ENCODE measurements at places on chromosomes 13 and 19.

DNA sequence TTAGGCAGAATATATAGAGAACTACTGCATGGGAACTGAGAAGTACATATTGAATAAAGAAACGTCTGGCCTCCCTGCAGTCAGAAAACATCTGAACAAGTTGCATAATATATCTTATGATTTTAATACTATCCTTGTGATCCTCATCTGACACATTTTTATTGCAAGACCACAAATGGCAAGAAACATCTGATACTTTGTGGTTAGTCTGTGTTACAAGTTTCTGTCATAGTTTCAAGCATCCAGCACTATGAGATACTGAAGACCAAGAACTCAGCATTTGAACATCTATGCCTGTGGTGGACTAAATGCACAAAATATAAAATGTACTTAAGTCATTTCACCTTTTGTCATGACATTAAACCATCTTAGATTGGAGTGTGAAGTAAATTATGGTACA, 1175.8 kb upstream of the MIR17HG start:
- DNase-seq, result no peak

GRCh38 chr13:110869805-110870706, 44.8 kb downstream of the ANKRD10 start:
- no peak for DNase-seq

- DNase-seq, result no peak
Measured at GRCh38 chr19:51690454-51691073, 2.6 kb upstream of the SPACA6 start.

GRCh38 chr19:6313398-6313969, 19.9 kb downstream of the ACER1 start:
- no peak for DNase-seq

GRCh38 chr13:64278493-64278892, 2862.8 kb upstream of the PCDH20 start:
- DNase-seq, result no peak

- DNase-seq, result no peak
Measured at GRCh38 chr19:40689339-40690049, 957 bp downstream of the NUMBL start.

DNA sequence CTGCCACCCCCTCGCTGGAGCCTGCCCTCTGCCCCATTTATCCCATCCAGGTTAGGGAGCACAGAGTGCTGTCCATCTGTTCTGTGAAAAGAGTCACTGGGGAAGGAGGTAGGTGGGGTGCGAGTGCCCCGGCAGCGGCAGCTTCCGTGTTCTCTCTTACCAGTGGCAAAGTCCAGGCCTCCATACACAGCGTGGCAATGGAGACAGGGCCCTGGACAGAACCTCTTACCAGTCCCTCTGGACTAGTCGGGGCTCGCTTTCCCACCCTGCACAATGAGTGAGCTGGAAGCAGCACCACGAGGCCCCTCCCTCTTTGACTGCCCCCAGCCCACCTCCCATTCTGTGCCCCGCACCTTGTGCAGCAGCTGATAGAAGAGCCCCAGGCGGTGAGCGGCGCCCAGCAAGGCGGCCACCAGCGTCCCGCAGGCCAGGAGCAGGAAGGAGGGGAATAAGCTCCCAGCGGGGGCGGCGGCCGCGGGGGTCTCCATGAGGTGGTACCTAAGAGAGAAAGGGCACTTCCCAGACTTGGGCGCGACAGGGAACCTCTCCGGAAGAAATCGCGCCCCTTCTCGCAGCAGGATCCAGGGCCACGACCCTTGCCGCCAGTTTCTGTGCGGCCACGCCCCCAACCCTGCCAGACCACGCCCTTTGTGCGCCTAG, 17.5 kb downstream of the SYDE1 start:
- peak; percentile 28 for DNase-seq

- no peak for DNase-seq
Measured at GRCh38 chr19:51586103-51586728, 15.1 kb downstream of the ZNF175 start.

DNA sequence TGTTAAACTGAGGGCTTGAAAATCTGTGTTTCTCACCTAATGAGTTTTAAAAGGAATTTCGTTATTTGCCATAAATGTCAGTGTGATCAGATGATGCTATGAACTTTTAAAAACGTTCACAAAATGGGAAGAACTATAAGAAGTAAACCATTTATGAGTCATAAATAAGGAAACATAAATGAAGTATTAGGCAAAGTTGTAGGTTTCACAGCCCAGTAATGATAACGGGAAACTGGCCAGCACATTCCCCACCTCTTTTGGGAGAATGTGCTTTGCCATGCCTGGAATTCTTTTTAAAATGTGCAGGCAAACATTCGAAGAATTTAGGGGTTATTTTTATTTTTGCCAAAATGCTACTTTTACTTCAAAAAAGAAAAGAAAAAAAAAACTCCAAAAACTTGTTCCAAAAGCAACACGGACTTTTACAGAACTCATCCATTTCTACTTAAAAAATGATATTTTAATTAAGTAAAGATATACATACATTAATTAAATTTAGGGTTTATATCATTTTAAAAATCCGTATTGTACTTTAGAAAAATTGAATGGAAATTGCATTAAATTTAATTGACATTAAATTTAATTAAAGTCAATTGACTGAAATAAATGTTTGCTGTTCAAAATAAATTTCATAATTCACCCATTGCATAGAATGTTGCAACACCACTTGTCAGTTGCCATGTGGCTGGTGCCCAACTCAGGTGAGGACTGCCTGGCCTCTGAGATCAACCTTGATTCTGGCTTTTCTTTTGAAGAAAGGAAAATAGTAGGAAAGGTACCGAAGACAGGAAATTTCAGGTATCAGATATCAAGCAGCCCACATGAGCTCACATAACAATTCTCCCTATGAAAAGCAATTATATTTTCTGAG, 1198.5 kb downstream of the EFNB2 start:
- DNase-seq, result no peak

GRCh38 chr19:30696514-30696913, 324.3 kb downstream of the ZNF536 start:
- DNase-seq, result no peak

DNA sequence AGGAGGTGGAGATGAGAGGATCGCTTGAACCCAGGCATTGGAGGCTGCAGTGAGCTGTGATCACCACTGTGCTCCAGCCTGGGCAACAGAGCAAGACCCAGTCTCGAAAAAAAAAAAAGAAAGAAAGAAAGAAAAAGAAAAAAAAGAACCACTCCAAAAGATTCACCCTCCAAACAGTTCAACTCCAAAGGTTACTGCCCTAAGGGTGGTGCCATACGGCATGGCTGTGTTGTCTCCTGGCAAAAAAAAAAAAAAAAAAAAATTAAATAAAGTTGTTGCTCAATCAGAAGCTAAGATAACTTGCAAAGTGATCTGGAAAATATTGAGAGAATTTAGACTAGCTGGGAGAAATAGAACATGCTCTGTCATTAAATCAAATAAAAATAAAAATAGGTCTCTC, 79.5 kb downstream of the KCTD15 start:
- DNase-seq, result no peak

DNA sequence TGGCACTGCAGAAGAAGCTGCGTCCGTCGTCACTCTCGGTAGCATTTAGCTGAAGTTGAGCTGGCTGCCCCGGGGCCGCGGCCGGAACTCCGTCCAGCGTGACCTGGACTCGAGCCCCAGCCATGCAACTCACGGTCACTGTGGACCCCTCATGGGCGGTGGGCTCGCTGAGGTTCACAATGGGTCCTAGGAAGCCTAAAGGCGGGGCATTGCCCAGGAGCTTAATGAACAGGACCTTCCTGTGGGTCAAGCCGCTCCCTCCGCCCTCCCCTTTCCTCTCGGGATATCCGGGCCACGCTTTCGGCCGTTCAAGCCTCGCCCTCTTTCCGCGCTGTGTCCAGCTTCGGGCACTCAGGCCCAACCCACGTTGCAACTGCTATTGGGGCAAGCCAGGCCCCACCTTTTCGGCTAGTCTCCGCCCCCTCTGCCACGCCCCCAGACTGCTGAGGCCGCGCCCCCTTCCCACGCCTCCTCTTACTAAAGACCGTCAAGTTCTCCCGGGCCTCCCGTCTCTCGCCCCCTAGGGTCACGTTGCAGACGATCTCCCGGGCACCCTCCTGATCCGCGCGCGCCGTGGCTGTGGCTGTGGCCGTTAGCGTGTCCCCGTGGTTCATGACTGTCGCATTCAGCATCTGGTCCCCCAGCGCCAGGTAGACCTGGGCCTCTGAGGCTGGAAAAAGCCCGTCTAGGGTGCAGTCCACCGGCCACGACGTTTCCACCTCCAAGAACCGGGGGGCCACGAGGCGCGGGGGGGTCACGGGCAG, 1.4 kb upstream of the RAVER1 start:
- peak; percentile 8 for DNase-seq

- peak; percentile 75 for DNase-seq
Measured at GRCh38 chr19:6021878-6022569, 44.1 kb upstream of the RANBP3 start.

- no peak for DNase-seq
Measured at GRCh38 chr13:44605275-44605674, 29.1 kb upstream of the TSC22D1 start.

DNA sequence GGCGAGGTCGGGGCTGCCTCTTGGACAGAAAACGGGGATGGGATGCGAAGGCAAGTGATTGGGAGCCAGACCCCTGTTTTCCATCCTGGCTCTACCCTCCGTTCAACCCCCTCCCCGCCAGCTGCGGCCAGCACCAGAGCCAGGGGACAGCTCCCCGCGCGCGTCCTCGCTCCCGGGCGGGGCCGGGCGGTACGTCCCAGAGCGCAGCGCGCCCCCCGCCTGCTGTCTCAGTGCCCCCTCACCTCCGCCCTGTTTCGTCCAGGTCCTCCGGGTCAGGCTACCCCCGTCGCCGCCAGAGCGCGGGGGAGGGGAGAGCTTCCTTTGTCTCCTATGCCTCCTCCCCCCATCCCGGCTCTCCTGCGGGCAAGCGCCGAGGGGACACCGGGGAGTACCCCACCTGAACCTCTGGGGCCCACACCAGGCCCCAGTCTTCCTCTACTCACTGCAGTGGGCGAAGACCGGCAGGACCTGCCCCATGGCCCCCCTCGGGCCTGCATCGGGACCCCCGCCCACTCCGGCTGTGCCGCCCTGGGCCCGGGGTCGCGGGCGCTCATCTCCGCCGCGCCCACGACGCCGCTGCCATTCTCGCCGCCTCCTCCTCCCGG, 396 bp downstream of the RTN2 start:
- no peak for DNase-seq

- DNase-seq, result no peak
Measured at GRCh38 chr19:48274173-48274572, 4.3 kb downstream of the ZNF114 start.

DNA sequence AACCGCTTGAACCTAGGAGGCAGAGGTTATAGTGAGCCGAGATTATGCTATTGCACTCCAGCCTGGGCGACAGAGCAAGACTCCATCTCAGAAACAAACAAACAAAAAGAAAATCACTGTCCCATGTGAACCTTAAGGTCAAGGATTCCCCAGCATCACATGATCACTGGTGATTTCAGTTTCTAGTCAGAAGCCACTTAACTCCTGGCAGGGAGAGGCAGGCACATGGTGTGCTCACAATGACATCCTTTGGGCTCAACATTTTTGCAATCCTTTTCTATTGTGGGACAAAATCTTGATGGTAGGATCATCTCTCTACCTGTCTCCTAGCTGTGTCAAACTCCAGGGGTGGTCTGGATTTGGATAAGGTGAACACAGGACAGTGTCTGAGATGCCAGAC, 12.1 kb downstream of the AKAP8 start:
- DNase-seq, result no peak

DNA sequence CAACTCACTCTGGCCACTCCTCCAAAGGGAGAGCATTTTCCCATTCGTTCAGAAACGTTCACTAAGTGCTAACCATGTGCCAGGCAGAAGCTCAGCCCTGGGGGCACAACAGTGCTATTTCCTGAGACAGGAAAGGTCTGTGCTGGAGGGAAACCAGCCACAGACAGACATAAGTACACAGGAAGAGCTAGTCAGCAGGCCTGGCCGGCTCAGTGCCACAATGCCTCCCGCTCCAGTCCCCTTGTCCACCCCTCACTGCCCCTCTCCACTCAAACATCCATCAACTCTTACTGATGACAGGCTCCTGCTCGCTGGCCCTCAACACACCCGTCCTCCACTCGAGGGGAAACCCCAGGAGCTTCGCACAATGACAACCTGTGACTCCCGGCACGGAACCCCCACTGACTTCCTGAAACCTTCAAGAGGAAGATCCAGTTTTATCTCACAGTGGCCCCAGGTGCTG, 11.3 kb upstream of the PLA2G4C start:
- DNase-seq, result peak; percentile 53

DNA sequence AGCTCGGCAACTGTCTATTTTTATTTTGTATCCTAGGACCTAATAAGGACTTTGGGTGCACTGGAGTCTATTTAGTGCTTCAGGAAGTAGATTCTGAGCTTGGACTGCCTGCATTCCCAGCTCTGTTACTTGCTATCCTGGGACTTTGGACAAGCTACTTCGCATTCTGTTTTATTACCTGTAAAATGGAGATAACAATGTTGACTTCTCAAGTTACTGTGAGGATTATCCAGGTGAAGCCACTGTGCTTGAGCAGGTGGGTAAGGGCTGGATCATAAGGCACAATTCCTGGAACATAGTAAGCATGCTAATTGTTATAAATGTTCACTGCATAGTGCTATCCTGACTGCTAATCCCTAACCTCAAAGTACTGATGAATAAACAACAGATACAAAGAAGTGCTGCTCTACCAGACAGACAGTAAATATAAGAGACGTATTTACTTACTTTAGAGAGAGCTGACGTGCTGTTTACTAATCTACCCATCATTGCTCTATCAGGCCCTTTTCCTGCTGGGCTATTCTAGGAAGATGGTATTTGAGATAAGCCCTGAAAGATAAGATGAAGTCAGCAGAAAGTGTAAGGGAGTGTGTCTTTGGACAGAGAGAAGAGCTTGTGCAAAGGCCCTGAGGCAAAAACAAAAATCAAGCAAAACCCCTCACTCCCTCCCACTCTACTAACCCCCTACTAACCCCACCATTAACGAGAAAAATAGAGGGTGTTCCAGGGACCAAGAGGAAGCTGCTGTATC, 50.8 kb upstream of the FLT1 start:
- DNase-seq, result no peak

DNA sequence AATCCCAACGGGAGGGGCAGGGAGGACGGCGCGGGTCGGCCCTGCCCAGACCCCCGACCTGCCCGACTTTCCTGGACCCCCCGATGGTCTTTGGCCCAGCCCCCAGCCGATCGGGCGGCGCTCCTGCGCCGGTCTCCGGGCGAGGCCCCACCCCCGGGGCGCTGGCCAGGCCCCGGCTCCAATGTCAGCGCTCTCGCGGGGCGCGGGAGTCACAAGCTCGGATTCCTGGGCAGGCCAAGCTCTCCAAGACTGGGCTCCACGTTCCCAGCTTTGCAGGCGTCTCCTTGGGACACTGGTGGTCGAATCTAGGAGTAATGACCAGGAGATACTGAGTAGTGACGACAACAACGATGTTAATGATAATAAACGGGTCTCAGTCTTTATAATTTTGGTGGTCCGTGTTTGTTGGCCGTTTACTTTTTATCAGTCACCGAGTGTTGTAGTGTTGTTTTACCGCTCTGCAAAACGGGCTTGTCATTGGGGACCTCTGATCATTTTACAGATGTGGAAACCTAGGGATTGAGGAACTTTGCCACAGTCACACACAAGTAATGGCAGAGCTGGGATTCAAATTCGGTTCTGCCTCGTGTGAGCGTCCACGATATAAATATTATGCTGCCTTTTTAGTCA, 545 bp downstream of the RAD23A start:
- DNase-seq, result peak; percentile 54

All from GM12892 (cell line).